ENCODE measurements at places on chromosomes 3 and 15.

- peak; percentile 55 for DNase-seq
Measured at GRCh38 chr3:12999147-13000140, 73.8 kb downstream of the IQSEC1 start.

DNA sequence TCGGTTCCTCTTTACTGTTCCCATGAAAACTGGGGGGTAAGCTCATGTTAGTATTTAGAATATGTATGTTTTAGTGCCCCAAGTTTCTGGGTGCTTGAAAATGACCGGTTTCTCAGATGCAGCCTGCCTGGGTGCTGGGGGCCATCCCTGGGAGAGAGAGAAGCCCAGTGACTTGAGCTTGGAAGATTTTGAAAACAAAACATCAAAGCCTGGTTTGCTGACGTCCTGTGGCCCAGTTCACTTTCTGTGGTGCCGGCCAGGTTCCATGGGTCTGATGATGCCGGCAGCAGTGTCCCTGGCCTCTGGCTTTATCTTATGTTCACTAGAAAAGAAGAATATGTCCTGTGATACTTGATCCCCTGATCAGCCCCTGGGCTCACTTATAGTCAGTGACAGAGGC is 17.1 kb downstream of the APBA2 start:
- no peak for DNase-seq

DNA sequence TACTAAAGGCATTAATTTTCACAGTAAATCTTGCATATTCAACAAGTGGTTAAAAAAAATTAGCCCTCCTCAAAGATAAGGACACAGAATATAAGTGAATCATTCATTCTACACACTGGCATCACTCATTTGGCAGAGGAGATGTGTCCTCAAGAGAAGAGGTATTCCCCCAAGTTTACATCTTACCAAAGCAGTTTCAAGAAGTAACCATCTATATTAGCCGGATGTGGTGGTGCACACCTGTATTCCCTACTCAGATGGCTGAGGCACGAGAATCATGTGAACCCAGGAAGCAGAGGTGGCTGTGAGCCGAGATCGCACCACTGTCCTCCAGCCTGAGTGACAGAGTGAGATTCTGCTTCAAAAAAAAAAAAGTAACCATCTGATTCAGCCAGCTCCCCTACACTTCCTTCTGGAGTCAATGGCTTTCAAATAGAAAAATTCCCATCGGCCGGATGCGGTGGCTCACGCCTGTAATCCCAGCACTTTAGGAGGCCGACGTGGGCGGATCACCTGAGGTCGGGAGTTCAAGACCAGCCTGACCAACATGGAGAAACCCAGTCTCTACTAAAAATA is 15.4 kb downstream of the RAF1 start:
- peak; percentile 79 for DNase-seq

- no peak for DNase-seq
Measured at GRCh38 chr15:101765772-101766456, 37.4 kb upstream of the OR4F6 start.

DNA sequence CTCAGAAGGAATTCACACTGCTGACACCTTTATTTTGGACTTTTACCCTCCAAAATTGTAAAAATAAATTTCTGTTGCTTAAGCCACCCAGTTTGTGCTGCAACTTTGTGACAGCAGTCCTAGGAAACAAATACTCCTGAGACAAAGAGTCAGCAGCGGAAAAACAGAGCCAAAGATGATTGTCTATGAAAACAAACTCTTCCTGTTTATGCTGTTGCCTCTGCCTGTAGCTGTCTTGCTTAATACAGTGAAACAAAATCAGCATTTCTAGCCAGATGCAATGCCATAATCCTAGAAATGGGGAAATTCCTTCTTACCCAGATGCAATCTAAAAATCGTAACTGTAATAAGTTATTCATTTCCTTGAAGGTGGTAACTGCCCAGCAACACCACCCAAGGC is 387.5 kb upstream of the ATP11B start:
- DNase-seq = no peak

Measured in RPMI8226 (cell line).